Stimulated activated CD8-positive, alpha-beta memory T cell treated with anti-CD3 and anti-CD28 coated beads, Interleukin-4, amount 100 ng/mL, for 48 hours (primary cell): ENCODE measurements at places on chromosomes 12 and 14.

DNA sequence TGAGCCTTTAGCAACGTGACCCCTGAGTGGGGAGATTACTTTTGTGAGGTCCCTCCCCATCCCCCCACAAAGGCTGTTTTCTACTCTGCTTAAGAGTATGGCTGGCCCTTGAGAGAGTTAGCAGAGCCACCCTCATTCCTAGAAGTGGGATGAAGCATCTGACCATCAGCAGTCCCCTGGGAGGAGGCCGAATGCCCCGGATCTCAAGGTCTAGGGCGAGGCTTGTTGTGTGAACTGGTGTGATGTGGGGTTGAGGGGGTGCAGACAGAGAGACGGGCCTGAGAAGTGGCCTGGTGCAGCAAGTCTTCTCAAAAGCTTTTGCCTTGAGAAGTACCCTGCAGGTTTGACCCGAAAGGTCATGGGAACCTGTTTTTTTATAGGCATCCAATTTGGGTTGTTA lies 153.0 kb upstream of the FKBP4 start:
- DNase-seq, result no peak

DNA sequence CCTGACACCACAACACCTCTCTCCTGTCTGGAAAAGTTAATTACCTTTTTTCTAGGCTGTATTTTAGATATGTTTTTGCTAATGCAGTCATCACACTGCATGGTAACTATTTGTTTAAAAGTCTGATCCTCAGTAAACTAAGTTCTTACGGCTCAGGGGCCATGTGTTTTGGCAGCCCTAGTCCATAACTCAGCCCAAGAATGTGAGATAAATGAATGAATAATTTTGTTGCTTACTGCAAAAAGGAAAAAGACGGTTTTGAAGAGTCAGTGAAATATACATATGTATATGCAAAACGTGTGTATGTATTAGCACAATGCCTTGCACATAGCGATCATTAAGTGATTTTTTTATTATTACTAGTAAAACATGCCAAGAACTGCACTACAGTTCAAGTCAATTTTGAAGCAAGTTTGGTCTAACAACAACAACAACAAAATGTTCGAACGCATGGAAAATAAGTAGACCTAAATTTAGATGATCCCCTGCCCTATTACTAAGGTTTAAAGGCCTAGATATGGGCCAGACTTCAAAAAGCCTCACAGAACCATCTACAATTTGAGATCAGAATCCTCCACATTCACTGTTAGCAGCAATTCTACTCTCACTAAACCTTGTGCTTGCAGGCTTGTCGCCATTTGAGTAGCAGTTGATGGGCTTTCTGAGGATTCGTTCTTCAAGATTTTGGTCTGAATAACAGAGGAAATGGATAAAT lies 140.0 kb downstream of the NDUFA12 start:
- no peak for DNase-seq

- DNase-seq, result no peak
Measured at GRCh38 chr12:131634037-131634436, 76.9 kb upstream of the SFSWAP start.

- DNase-seq, result no peak
Measured at GRCh38 chr12:29858270-29858786, 74.6 kb upstream of the TMTC1 start.

DNA sequence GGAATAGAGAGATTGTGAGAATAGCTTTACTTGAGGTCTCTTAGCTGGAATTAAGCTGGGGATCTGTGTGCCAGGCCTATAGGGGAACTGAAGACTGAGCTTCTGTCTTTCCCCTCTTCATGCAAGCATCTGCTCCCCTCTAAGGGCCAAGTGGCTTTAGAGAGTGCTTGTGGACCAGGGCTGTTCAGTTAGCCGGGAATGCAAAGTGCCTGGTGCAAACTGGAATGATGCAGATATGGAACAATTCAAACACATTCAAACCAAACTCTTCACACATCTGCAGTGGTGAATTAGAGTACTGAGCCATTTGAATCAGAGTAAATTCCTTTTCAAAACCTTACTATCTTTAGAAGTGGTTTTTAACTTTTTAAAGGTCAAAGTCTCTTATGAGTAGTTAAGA lies 99.0 kb downstream of the LIN7A start:
- no peak for DNase-seq

GRCh38 chr12:52582971-52583456 lies 9.4 kb upstream of the KRT74 start:
- peak; percentile 76 for DNase-seq

GRCh38 chr12:89977405-89978085 lies 268.9 kb upstream of the ATP2B1 start:
- no peak for DNase-seq

- DNase-seq, result no peak
Measured at GRCh38 chr14:83473416-83474235, 1940.0 kb upstream of the SEL1L start.

DNA sequence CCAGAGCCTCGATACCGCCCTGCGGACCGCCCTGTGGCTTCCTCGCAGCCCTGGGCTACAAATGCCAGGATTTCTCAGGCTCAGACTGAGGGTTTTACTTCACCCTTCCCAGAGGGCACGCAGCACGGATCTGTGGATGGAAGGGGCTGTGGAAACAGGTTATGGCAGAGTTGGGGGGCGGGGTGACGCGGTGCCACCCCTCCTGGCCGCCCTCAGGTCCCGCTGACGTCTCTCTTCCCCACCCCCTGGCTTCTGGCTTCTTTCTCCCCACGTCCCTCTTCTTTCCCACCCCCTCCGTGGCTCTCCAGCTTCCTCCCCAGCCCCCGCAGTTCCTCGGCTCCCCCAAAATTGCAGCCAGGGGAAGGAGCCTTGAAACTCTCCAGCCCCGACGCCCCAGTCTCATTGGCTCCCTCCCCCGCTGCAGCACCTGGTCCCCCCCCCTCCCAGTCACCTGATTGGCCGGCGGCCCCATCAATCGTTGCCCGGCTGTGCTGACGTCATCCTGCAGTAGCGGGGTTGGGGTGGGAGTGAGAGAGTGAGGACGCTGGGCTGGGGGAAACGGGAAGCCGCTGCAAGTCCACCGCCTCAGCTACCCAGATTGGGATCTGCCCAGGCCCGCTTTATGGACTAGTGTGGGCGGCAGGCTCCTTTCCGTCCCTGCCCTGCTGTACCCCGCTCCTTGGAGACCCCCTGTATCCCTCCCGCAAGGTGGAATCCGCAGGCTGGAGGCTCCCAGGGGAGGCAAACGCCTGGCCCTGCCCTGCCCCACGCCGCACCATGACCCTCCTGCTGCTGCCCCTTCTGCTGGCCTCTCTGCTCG lies at the start of gene CLSTN3:
TSS of gene CLSTN3 (plus strand) at position 500 of the 820 bp plus-strand sequence. CDS start at position 778, 278 bp downstream.
- peak; percentile 89 for DNase-seq

GRCh38 chr12:76764856-76765255 lies 941 bp downstream of the ZDHHC17 start:
- no peak for DNase-seq

- DNase-seq, result no peak
Measured at GRCh38 chr12:110957652-110958051, 37.3 kb upstream of the MYL2 start.

DNA sequence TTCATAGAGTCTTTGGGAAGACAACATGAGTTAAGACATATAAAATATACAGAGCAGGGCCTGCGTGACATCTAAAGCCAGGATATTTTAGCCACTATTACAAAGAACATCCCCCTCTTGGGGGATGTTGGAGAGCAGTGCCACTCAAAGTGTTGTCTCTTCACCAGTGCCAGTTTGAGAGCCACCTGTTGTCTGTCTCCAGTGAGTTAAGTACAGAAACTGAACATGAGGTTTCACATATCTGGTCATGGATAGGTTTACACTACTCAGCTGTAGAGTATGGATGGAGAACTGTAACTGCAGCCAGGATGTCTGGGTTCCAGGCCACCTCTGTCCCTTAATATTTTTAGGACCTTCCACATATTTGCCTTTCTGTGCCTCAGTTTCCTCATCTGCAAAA lies 39.1 kb downstream of the RNFT2 start:
- DNase-seq, result no peak

GRCh38 chr14:65620195-65620594 lies 207.7 kb downstream of the FUT8 start:
- DNase-seq, result no peak

DNA sequence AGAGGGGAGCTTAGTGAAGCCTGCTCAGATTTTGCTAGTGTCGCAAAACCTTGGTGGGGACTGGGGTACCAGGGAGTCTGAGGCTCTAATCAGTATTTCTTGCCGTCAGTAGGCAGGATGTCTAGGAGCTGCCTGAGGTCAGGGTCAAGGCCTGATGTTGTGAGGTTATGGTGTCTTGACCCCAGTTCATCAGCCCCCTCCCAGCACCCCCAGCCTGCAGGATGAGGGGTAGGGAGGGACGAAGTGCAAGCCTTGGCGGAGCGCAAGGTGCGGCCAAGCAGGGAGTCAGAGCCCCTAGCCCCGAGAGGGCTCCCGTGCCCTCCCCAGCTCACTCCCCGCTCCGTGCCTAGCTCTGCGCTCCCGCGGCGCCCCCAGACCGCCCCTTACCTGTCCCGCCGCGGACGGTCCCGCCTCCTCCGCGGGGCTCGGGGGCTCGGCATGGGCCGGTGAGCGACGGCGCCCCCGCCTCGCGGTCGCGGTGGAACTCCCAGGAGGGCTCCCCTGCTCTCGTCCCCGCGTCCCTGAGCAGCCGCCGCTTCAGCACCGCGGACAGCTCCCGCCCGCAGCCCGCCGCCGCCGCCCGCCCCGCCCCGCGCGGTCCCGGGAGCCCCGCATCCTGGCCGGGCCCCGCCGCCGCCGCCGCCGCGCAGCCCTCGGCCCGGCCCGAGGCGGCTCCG lies 347 bp downstream of the SYNDIG1L start:
- peak; percentile 68 for DNase-seq

DNA sequence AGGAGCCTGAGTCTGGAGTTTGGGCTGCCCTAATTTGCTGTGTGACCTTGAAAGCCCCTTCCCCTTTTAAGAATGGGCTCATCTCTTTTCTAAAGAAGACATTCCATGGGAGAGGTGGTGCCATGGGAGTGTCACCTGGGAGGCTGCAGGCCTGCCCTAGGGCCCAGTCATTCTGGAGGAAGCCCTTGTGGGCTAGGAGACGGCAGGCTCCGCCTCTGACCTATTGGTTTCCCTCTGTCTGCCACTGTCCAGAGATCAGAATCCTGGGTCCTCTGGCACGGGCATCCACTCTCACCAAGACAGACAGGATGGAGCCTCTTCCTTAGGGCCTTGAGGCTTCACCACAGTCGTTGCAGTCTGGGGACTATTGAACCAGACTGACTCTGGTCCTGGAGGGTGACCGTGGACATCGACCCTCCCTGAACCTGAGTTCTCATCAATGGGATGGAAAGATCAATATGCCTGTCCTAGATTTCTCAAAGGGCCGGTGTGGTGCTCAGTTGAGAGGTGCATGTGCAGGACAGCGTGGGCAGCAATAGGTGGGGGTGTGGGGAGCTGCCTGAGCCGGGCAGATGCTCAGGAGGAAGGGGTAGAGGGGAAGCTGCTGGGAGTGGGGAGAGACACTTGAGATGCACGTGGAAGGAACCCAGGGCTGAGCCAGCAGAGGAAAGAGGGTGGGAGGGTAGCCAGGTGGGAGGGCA lies 12.2 kb upstream of the CLMN start:
- DNase-seq, result no peak

DNA sequence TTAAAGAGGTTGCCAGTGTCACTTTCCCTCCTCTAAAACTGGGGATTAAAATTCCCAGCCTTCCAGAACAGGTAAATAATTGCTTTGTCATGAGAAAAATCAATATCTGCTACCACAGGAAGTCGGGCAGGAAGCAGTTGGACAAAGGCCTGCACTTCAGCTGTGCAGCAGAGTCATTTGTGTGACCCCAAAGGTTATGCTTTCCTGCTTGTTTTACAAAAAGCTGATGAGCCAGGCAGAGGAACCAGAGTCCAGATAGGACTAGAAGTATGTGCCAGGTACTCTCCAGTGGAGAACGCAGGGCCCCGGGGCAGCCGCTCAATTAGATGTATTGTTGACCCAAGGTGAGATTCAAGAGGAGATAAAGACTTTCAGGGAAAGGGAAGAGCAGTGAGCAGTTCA lies 117.1 kb upstream of the FRMD6 start:
- no peak for DNase-seq

- DNase-seq, result no peak
Measured at GRCh38 chr14:20332431-20332787, 670 bp downstream of the CCNB1IP1 start.

DNA sequence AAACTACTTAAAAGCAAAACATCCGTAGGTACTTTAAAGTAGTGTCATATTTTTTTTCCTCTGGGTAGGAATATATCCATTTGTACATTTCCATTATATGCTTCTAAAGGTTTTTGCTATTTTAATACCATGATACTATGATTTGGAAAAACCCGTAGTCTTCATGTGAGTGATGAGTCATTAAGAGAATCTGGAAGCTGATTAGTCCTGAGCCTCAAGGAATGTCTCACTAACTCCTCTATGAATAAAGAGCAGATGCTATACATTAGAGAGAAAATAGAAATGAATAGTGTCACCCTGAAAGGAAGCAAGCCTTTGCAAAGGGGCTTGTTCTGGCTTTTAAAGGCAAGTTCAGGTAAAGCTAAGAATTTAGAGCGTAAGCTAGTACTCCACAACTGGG lies 432.1 kb downstream of the CCDC91 start:
- no peak for DNase-seq

DNA sequence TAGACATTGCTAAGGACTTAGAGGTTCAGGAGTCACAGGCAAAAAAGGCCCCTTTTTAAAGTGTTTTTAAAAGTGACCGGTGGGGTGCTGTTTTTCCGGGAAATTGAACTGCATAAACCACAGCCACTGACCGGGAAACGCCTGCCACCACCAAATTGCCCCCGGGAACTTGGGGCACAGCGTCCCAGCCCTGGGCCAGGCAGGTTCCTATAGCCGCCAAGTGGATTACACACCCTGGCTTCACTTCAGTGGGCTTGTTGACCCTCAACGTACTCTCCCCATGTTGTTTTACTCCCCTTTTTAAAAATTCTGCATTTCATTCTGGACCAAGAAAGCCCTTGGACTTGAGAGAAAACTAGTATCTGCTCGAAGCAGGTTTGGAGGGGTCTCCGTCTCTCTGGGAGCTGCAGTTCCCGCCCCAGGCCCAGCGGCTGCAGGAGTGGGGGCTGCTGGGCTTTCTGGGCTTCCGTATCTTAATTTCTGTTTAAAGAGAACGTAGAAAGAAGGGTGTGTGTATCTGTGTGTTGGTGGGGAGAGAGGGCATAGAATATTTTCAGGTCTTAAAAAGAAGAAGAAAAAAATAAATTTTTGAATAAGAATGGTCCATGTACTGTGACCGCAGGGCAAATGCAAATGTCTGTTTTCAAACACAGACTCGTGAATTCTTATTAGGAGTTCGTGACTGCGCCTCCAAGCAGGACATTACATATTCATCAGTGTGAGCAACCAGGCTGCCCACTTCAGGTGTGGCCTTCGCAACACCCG lies 82.9 kb downstream of the PAPOLA start:
- DNase-seq, result no peak

GRCh38 chr14:42378880-42379279 lies 772.2 kb downstream of the LRFN5 start:
- no peak for DNase-seq

DNA sequence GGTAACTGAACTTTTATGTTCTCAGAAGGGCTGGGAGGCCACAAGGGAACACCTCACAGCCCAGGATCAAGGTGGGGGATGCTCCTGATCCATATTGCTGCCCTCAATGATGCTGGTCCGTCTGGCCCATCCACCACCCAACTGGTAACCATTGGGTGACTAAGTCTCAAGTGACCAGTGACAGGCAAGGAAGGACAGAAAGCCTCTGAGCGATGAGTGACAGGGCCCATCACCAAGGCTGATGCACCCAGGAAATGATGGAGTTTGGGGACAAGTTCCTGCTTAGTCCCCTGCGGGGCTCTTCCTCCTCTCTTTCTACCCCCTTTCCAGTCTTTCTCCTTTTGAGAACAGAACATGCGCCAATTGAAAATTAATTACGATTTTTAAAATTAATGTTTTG lies 2.6 kb upstream of the MMP19 start:
- no peak for DNase-seq
